Activated T-helper 2 cell treated with anti-CD3 and anti-CD28 coated beads, Interferon-gamma antibody, Interleukin-2, Interleukin-4, amounts not matched to agents 10 μg/mL and 5 μg/mL and 100 μg/mL, durations not matched to agents 14 hours and 24 hours and 36 hours (primary cell): ENCODE measurements at places on chromosomes 2 and 18. TPM values are rescaled to one million over a fixed set of nuclear protein-coding genes. Genes with fewer than 3 reads are reported as not detected.

GRCh38 chr2:239186516-239187357 is 214.1 kb downstream of the HDAC4 start:
- H3K4me1 ChIP-seq = no peaks in the 10 kb centered on the region
- no peak overlapping the region for H3K27ac ChIP-seq
- no peak overlapping the region for H3K4me3 ChIP-seq
- H3K36me3 ChIP-seq = peaks cover 56% of the 10 kb centered on the region
- no peaks in the 10 kb centered on the region for H3K27me3 ChIP-seq

DNA sequence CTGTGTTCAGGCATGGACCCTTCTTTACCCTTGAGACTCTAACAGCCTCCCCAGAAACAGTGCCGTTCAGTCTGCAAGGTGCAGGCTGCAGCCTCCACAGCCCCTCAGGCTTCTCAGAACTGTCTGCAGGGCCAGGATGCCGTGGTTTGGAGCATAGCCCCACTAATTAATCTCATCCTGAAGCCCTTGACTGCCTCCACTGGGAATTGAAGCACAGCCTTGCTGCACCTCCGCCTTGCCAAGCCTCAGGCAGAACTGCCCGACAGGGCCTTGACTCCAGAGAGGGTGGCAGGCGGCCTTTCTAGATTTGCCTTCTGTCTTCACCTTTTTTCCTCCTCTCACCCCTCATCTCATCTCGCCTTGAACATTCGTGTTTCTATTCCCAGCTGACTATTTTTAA is 119.8 kb downstream of the NRP2 start:
- no peak overlapping the region for H3K4me3 ChIP-seq
- peaks cover 7% of the 10 kb centered on the region for H3K27me3 ChIP-seq
- no peaks in the 10 kb centered on the region for H3K36me3 ChIP-seq
- no peaks in the 10 kb centered on the region for H3K4me1 ChIP-seq
- H3K27ac ChIP-seq = no peak overlapping the region

GRCh38 chr2:236679884-236680860 is 110.5 kb downstream of the ACKR3 start:
- H3K27me3 ChIP-seq = peaks cover 3% of the 10 kb centered on the region
- no peak overlapping the region for H3K4me3 ChIP-seq
- H3K4me1 ChIP-seq = no peaks in the 10 kb centered on the region
- no peak for DNase-seq

- peaks cover 12% of the 10 kb centered on the region for H3K36me3 ChIP-seq
- peak overlapping the region; percentile 30 for H3K27ac ChIP-seq
- DNase-seq = no peak
- H3K4me3 ChIP-seq = no peak overlapping the region
- peaks cover 9% of the 10 kb centered on the region for H3K27me3 ChIP-seq
- peaks cover 9% of the 10 kb centered on the region for H3K4me1 ChIP-seq
These were observed 140.3 kb upstream of the RASGRP3 start for GRCh38 chr2:33336036-33336625.

DNA sequence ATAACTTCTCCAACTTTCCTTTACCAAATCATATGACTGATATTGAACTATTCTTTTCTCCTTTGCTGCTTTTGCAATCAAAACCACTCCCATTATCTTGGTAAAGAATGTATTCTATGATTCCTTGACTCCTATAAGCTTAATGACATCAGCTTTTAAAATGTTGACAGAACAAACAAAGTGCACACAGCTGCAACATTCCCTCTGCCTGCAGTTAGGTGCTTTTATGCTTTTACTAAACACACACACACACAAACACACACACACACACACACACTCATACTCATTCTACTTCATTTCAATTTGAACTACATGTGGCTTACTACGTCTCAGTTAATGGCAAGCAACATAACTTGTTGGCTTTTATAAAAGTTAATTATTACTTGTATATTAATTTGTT is 946.6 kb downstream of the DPP10 start:
- no peaks in the 10 kb centered on the region for H3K36me3 ChIP-seq
- H3K27me3 ChIP-seq = no peaks in the 10 kb centered on the region
- no peak for DNase-seq
- H3K4me3 ChIP-seq = no peak overlapping the region

DNA sequence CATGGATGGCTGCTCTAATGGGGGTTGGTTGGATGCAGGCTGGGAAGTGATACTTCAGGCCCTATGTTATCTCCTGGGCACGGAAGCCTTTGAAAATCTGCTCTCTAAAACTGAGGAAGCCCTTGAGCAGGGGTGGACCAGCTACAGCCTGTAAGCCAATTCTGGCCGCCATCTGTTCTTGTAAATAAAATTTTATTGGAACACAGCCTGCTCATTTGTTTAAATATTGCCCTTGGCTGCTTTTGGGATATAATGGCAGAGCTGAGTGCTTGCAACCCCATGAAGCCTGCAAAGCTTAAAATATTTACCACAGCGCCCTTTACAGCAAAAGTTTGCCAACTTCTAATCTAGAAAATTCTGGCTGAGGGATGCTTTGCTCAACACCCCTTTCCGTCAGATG is 11.9 kb upstream of the IGFBP2 start:
- no peak overlapping the region for H3K4me3 ChIP-seq
- no peak for DNase-seq
- peaks cover 11% of the 10 kb centered on the region for H3K4me1 ChIP-seq
- H3K27me3 ChIP-seq = no peaks in the 10 kb centered on the region

DNA sequence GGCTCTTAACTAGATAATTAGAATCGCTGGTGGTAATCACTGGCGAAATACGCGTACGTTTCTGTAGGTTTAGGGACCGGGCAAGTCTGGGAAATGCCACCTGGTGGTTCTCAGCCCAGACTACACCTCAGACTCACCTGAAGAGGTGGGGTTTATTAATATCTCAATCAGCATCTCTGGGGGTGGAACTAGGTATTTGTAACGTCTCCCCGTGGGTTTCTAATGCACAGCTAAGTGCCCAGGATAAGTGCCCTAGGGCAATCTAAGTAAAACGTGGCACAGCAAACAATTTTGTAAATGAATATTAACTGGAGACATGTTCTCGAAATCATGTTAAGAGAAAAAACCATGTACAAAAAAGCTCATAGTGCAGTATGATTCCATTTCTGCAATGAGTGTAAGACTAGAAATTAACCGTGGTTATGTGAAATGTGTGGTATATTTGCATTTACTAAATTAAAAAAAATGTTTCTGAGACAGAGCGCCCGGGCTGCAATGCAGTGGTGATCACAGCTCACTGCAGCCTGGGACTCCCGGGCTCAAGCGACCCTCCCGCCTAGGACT is 760 bp upstream of the CNOT11 start:
- H3K27me3 ChIP-seq = no peaks in the 10 kb centered on the region
- peaks cover 34% of the 10 kb centered on the region for H3K4me1 ChIP-seq
- H3K4me3 ChIP-seq = peak overlapping the region; percentile 96
- H3K36me3 ChIP-seq = peaks cover 23% of the 10 kb centered on the region

- H3K36me3 ChIP-seq = no peaks in the 10 kb centered on the region
- H3K27ac ChIP-seq = no peak overlapping the region
- H3K4me3 ChIP-seq = no peak overlapping the region
- H3K4me1 ChIP-seq = no peaks in the 10 kb centered on the region
- no peak for DNase-seq
These were observed 82.8 kb downstream of the GLI2 start for GRCh38 chr2:120818441-120818920.

DNA sequence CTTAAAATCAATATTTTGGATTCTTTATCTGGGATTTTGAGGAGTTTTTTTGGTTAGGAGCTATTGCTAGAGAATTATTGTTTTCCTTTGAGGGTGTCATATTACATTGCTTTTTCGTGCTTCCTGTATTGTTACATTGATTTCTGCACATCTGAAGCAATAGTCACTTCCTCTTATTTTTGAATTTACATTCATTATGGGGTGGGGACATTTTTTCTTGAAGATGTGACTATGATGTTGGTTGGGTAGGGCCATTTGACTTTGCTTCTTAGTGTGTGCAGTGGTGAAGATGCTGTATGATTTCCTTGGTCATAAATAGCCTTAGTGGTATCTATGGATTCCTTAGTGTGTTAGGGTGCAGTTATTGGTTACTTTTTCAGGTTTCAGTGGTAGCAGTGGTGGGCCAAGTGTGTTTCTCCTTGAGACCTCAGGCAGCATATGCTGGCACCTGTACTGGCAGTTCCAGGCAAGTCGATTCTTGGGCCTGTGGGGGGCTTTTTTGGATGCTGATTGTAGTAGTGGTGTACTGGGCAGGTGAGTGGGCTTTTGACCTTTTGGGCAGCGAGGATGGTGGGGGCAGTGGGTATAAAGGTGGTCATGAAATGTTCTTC is 61.8 kb downstream of the ARHGAP25 start:
- no peaks in the 10 kb centered on the region for H3K27me3 ChIP-seq
- peaks cover 85% of the 10 kb centered on the region for H3K36me3 ChIP-seq

CRYBA2 gene
- total RNA-seq = not detected in 2 replicates

PFN4 gene
- total RNA-seq = 0.30 TPM in 1 of 2 replicates, not detected in the other

MEP1B gene
- 0.21 TPM in 1 of 2 replicates, not detected in the other for total RNA-seq

CDH2 gene
- 0.07 TPM in 1 of 2 replicates, not detected in the other for total RNA-seq

PRKAG3 gene
- total RNA-seq = not detected in 2 replicates
